NCI-H187 (cell line): ENCODE measurements at places on chromosomes 4 and X.

GRCh38 chr4:123449780-123450179, 53.2 kb downstream of the SPRY1 start:
- no peak for DNase-seq

DNA sequence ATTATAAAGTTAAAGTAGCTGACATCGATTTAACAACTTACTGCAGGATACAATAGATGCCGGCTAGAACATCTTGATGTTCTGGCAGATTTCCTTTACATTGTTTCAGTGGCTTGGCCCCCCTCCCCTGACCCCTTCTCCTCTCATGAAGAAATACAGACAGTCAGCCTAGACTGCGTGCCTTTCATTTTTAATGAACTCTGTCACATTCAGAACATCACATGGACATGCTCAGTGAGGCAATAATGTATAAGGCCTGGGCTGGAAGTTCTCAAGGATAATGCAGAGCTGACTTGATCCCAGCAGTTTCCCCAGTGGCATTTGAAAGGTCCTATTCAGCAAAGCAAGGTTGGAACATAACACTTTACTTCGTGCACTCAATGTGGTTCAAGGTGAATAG, 239.2 kb downstream of the ANK2 start:
- no peak for DNase-seq

DNA sequence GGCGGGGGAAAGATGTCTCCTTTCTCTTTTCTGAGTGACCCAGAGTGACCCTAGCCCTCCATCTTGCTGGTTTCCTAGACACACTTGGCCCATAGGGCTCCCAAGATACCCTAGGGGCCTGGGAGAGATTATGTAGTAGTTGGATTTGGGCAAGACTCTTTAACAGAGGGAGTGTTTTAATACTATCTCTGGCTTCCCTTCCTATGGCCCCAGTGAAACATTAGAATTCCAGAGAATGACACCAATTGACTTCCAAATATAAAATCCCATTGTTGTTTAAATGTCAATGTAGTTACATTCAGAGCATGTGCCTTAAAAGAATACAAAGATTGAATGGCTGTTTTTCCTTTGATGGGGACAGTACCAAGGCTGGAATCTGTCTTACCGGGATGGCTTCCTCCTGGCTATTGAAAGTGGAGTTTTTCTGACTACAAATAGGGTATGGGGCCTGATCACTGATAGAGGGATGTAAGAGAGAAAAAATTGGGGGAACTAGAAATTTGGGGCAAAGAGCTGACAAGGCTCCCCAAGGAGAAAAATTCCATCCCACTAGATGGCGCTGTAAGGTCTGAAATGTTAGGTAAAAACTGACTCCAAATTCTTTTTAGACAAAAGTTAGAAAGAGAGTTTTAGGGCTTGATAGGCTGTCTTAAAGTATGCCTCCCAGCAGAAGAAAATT, 10.7 kb downstream of the TENT5D start:
- no peak for DNase-seq

- no peak for DNase-seq
Measured at GRCh38 chrX:54509400-54509799, 13.4 kb upstream of the FGD1 start.

GRCh38 chrX:72080150-72080549, 51.6 kb downstream of the RTL5 start:
- no peak for DNase-seq

- DNase-seq, result no peak
Measured at GRCh38 chr4:168773388-168774195, 236.5 kb downstream of the CBR4 start.

GRCh38 chrX:78946178-78946931, 1.2 kb downstream of the P2RY10 start:
- DNase-seq, result no peak

- DNase-seq, result no peak
Measured at GRCh38 chrX:131571348-131571747, 27.5 kb downstream of the OR13H1 start.
